ENCODE measurements at places on chromosomes 3 and 15.
A peak's percentile ranks its signal among the peaks of the same experiment; 100 is the strongest.

DNA sequence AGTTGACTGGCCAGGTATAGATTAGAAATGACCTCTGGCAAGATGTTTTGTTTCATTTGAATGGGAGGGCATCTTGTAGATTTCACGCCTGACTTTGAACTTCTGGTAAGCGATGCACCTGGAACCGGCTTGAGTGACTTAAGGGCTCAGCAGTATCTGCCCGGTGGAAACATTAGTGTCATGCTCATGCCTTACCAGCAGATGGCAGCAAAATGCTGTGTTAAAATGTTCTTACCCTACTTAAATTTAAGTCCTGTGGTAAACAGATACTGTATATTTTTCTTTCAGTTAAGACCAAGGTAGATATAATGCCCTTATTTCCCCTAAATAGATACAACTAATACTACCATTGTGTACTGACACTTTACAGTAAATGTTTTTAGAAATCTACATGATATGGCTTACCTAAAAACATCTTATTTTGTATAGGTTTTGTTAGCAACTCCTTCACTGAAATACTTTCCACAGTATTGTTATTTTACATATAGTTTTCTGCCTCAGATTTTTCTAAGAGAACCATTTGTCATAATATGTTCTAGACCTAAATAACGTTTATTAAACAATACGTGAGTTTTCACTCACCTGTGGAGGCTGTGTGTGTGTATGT, 25.5 kb downstream of the ASB7 start:
- peak; percentile 85 for DNase-seq

- DNase-seq: no peak
These were observed 69.5 kb downstream of the CCDC54 start for GRCh38 chr3:107446706-107447105.

DNA sequence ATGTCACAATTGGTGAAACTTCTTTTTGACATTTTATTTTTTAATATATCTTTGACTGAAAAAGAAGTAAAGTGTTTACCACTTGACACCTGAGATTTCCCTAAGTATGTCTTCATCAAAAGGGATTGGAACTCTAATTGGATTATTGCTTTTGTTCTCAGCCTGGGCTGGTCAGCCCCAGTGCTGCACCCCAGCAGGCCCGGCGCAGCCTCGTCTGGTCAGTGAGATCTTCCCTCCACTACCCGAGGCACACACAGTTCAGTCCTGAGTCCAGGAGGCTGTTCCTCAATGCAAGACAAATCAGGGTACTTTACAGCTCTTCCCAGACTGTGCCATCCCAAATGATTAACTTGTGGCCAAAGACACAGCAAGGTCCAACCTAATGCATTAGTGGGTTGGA, 146.9 kb upstream of the SEMA6D start:
- no peak for DNase-seq

GRCh38 chr15:68620721-68621527, 42.1 kb downstream of the CORO2B start:
- no peak for DNase-seq

GRCh38 chr15:54307926-54308325, 329.7 kb downstream of the UNC13C start:
- DNase-seq: no peak

DNA sequence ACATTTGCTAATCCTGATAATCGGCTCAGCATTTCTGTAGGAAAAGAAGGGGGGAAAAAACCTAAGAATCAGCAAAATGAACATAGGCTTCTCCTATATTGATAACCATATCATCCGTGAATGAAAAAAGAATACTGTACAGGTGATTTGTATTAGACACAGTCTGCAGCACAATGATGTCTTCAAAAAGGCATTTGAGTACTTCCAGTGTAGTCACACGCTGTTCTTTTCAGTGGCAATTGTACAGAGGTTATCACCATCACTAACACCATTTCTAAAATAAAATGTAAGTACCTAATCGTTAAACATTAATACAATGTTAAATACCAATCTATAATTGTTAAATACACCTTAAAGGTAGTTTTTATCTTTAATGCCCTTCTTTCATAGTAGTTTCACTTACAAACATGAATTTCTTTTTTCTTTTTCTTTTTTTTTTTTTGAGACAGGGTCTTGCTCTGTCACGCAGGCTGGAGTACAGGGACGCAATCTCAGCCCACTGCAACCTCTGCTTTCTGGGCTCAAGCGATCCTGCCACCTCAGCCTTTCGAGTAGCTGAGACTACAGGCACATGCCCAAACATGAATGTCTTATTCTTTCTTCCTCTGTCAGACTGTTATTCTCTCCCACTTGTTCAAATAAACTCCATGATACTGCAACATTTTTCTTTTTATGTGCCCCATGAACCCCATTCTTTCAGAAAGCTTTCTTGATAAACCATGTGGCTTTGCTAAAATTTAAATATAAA, 18.4 kb downstream of the GOLGB1 start:
- DNase-seq: no peak

GRCh38 chr3:171654809-171655208, 155.5 kb downstream of the PLD1 start:
- DNase-seq: peak; percentile 18

DNA sequence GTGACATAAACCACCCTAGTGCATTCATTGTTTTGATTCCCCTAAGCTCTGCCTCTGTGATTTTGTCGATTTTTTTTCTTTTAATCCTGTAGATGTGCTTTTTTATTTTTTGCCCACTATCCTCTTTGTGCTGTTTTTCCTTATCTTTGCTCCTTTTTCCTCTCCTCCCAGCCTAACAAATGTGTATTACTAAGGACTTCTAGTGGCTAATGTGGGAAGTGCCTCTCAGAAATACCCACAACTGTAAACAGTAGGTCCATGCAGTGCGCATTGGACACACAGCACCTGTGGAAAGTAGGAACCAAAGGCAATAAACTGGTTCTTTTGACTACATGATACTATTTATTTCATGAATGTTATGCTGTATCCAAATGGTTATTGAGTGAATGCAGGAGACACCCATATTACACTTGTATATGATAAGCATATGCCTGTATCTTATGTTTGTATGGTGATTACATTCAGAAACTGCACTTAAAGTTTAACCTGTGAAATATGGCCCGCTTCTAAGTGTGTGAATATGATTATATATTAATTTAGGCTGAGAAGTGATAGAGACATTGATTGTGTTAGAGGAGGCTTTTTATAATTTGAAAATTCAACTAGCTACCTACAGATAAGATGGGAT, 147.8 kb downstream of the PLCL2 start:
- DNase-seq: peak; percentile 32

DNA sequence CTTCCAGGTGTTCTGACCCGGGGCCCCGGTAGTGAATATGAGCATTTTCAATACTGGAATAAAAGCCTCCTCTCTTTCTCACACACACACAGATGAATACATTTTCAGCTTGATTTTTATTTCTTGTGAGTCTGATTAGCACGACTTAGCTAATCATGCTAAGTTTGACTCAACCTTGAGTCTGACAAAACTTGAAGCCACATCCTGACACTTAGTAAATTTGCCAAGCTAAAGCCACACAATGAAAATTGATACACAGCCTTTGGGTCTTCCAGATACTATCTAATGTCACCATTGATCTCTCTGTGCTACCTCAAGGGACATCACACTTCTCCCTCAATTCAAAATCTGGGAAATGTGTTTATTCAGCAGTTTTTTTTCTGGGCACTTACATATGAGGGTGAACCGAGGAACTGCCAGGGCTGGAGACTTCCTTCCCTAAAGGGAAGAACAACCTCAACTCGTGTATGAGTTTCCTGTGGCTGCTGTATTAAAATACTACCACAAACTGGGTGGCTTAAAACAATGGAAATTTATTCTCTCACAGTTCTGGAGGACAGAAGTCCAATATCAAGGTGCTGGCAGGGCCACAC, 18.6 kb downstream of the TMEM266 start:
- no peak for DNase-seq

DNA sequence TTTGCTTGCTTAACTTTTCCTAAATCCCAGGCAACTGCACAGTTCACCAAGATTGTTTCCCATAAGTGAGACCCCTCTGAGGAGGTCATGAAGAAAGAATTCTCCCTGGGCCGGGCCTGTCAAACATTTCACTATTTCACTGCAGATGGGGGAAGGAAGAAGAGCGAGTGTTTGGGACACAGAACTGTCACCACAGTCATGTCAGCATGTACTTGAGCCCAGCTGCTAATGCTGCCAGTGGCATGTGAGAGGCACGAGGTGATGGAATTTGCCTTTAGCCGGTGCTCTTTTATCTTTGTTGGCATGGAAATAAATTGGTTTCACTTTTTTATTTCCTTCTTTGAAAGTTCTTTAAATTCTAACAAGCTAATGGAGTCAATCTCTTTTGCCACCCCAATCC, 277.9 kb upstream of the GADL1 start:
- no peak for DNase-seq

- DNase-seq: peak; percentile 61
These were observed 1.4 kb downstream of the VHL start for GRCh38 chr3:10142707-10143560.

GRCh38 chr3:35969406-35969805, 330.1 kb downstream of the ARPP21 start:
- no peak for DNase-seq
